ENCODE measurements at places on chromosomes 12 and 14.
A peak's percentile ranks its signal among the peaks of the same experiment; 100 is the strongest.

DNA sequence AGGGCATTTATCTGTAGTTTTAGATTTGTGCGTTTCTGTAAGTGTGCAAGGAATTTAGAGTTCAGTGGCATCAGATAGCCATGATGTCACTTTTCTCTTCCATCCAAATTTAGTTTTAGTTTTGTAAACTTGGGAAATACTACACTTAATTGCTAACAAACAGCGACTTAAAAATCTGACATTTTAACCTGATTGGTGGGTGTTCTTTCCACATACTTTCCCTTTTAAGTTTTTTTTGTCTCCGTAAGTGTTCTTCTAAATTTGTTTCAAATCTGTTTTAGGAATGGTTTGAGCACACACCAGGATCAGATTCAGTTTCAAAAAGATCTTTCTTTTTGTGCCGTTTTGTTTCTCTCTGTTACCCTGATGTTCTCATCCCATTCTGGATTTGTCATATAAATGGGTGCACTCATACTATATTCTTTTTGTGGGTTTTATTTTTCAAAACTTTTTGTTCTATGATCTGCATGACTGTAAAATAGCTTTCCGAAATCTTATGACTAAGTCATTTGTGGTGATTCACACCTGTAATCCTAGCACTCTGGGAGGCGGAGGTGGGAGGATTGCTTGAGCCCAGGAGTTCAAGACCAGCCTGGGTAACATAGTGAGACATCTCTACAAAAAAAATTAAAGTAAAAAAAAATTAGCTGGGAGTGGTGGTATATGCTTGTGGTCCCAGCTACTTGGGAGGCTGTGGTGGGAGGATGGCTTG, 58.9 kb downstream of the FBXO34 start:
- no peak for DNase-seq

GRCh38 chr12:130870442-130871285, 1.2 kb upstream of the RAN start:
- no peak for DNase-seq

- DNase-seq: no peak
Measured at GRCh38 chr14:24508155-24508840, at the start of gene CMA1. CMA1 (minus strand) TSS chr14:24508265; CDS start chr14:24508235, 30 bp downstream.

DNA sequence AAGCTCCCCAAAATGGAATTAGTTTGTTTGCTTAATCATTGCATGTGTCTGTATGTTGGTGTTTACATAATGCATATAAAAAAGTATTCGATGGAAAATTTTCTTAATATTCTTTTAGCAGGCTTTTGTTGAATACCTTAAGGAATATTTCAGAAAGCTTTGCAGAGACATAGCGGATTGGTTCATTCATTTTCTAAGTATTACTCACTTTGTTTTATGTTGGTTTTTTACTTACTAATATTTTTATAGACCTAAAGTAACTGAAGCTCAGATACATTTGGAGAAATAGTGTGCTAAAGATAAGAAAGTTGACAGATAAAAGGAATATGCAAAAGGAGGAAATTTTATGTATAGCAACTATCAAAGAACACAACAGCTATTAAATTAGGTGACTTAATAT, 191.0 kb downstream of the ERC1 start:
- DNase-seq: no peak

DNA sequence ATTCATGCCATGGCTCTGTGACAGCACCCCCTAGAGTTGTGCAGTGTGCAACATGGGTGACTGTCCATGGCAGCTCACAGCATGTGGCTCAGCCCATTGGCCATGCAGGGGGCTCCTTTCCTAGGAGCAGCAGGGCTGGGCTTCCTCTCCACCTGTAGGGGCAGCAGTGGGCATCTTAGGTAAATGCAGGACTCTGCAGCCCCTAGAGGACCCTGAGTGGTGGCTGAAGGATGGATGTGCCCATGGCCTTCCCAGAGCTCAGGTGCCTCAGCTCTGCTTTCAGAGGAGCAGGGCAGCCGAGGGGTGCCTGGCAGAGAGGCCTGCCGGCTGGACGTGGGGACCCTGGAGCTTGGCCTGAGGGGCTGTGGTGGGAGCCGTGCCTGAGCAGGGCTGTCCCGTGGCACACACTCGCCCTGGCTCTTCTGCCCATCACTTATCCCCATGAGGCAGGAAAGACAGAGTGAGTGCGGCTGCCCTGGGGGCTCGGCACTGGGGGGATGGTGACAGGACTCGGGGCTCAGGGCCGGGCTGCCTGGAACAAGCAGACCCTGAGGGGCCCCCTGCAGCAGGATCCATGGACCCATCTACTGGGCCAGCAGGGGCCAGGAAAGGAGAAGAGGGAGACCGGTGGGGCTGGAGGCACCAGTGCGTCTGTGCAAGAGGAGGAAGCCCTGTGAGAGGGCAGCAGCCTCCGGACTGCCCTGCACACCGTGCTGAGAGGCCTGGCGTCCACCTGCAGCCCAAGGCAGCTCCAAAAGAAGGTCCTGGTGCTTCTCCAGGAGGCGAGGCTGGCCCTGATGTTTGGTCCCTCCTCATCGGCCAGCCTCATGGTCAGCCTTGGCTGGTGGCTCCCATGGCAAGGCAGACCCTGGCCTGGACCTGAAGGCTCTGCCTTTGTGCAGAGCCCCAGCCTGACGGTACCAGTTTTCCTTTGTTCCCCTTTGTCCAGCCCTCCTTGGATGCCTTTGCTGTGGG, 7.6 kb downstream of the ADSS1 start:
- no peak for DNase-seq

- DNase-seq: no peak
Measured at GRCh38 chr12:20885552-20885951, 75.0 kb downstream of the SLCO1B3 start.

DNA sequence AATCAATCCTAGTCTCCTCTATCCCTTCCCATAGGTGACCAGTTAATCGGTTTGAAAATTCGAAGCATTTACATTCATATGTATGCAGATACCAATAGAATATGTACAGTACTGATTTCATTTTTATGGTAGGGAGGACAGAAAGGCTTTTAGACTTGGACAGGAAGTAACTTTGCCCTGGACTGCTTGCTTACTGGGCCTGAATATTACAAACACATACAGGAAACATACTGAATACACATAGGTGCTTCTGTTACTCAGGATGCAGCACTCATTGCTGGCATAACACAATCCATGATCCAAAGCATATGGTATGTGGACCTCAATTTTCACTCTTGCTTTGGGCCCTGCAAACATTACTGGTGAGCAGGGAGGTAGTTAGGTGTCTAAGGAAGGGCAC, 71.1 kb downstream of the CATSPERB start:
- DNase-seq: no peak

GRCh38 chr14:104169699-104170479, 31.5 kb downstream of the KIF26A start:
- no peak for DNase-seq

GRCh38 chr12:55682087-55682796, 25.5 kb downstream of the ITGA7 start:
- DNase-seq: no peak

DNA sequence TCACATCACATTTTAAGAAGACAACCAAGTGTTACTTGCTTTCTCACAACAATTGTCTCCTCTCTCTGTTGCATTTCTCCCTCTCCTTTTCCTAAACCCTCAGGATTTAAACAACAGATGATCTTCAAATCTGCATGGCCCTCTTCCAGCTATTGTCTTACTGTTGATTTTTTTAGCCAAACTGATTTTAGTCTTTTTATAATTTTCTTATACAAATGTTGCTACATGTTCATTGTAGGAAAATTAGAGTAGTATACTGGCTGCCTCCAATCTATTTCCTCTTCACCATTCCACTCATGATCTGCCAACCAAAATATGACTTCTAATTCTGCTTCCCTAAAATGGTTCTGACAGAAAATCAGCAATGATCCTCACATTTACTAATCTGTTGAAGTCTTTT, 1.4 kb upstream of the KERA start:
- DNase-seq: no peak

DNA sequence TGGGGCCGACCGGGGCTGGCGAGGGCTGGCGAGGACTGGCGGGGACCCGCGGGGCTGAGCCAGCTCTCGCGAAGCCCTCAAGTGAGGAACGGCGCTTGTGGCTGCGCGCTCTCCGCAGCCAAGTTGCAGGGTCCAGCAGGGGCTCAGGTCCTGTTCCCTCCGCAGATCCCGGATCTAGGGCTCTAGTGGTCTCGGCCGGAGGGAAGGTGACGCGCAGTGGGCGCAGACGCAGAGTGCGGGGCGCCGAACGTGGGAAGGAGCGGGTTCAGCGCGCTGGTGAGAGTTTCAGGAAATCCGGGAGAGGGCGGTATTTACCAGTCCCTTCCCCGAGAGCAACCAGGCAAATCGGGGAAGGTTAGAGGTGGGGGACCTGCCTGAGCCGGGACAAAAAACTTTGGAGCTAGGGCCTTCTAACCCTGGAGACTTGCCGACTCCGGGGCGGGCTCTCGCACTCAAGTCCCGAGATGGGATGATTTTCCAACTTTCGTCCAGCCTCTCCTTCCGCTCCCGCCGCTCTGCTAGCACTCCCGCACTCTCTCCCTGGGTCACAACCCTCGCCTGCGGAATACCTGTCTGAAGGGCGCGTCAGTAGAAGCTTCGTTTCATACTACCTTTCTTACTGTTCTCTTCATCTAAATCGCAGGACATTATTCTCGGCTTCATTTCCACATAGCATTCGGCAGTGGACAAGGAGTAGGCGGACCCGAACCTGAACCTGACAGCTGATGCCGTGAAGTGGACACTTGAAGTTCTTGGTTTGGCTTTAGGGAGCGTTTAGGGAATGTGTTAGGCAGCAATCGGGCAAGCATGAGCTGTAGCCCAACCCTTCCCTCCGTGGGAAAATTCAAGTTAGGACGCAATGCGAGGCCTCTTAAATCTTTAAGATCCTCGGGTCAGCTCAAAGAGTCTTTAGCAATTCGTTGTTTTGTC, 13.6 kb upstream of the PAX9 start:
- DNase-seq: peak; percentile 55

DNA sequence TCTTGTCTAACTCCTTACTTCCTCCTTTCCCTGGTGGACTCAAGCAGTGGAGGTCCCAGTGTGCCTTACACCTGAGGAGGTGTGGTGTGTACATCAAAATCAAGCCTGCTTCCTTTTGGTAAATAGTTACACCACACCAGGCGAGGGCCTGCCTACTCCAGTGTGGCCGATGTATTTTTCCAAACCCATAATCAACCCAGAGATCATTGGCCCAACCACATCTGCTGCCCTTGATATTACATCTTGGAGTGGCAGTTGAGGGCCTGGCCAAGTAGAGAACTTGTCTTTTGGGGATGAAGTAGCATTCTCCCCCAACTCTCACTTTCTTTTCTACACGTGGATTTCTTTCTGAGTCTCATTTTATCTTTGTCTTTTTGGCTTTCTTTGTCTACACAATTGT, 187.4 kb downstream of the EFCAB11 start:
- DNase-seq: no peak

GRCh38 chr12:84804691-84805473, 107.7 kb downstream of the SLC6A15 start:
- DNase-seq: no peak

DNA sequence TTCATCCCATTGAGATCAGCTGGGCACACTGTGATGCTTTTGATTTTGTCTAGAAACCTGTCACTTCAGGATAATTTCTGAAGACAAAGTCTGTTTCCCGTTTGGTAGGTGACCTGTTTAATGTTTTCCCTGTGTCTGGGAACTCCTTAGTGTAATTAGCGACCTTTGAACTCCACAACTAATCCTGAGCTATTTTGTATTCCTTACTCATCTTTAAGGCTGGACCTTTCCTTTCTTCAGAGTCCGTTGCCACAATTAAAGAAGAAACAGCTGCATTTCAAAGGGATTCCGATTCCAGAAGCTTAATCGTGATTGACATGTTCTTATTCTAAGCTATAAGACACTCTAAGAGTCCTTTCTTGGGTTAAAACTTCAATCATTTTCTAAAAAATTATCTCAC, 22.0 kb downstream of the AP5M1 start:
- DNase-seq: no peak

- no peak for DNase-seq
Measured at GRCh38 chr12:123445388-123446332, 9.2 kb upstream of the RILPL2 start.

DNA sequence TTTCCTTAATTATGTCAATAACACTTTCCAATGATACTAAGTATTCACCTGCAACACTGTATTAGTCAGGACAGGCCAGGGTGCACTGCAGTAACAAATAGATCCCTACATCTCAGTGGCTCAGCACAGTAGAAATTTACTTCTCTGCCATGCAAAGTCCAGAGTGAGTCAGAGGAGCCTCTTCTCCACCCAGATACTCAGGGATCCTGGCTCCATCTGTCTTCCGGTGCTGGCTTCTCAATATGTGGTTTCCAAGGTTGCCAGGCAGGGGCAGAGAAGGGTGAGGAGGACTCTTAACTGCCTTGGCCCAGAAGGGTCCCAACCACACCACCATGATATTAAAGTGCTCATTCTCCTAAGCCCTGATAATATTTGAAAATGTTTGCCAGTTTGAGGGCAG, 47.8 kb downstream of the ADGRD1 start:
- DNase-seq: no peak

DNA sequence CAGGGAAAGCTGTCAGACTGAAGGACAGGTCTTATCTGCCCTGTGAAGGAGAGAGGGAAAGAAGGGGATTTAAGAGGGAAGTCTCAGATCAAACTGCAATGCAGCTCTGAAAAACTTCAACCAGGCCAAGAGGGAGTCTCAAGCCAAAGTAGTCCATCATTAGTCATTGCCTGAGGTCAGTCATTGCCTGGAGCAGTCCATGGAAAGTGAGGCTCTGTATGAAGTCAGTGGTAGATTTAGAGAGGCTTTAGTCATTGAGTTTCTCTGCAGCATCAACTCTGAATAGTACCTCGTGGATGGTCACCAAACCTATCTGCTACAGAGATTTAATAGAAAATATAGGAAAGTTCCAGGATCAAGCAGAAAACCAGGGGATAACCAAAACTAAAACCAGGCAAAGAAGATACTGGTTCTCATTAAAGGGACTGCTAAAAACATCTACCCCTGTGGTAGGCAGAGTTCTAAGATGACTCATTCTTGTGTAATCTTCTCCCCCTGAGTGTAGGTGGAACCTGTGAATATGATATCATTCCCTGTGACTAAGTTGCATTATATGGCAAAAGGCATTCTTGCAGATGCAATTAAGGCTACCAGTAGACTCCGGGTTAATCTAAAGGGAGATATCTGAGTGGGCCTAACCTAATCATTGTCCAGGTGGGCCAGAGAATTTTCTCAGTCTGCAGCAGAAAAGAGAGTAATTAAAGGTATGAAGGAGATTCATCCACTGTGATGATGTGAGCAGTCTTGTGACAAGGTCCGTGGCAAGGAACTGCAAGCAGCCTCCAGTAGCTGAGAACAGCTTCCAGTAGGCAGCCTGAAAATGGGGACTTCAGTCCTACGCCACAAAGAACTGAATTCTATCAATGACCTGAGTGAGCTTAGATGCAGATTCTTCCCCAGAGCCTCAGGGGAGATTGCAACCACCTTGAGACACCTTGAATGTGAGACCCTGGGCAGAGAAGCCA, 123.1 kb downstream of the GALC start:
- no peak for DNase-seq

- no peak for DNase-seq
Measured at GRCh38 chr12:6947615-6948014, 3.5 kb upstream of the PTPN6 start.

Measured in NCI-H187 treated with DMSO at 0.1 percent for 48 hours (cell line).